Skeletal muscle cell (primary cell): ENCODE measurements at places on chromosomes 4 and X.

GRCh38 chrX:23845351-23845817, 62.4 kb downstream of the APOO start:
- DNase-seq: no peak

DNA sequence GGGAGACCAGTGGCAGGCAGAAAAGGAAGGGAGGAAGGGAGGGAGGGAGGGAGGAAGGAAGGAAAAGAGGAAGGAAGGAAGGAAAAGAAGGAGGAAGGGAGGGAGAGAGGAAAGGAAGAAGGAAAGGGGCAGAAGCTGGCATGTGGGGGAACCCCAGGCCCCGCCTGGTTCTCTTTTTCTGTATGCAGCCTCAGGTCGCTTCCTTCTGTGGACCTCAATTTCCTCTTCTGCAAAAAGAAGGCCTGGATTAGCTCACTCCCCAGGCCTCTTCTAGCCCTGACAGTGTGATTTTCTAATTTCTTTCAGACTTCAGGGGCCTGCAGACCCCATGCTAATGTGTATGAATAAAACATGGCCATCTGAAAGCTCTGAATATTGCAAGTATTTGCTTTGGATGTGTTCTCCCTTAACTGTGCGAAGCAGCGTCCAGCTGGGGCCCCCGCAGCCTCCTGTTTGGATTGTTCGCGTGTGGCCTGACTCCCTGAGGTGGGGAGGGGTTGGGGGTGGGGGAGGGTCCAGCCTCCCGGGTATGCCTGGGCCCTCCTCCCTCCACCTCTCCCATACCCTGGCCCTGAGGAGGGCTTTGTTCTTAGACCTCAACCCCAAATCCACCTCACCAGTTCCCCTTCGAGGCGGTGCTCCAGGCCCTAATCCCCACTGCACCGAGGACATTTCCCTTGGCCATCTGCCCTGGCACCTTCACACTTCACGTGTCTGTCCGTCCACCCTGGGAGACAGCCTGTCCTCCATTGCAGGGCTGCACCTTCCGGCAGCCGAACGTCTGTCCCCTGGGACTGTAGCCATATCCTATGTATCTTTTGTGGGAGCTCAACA, 199.9 kb upstream of the ATP6AP2 start:
- DNase-seq: no peak

DNA sequence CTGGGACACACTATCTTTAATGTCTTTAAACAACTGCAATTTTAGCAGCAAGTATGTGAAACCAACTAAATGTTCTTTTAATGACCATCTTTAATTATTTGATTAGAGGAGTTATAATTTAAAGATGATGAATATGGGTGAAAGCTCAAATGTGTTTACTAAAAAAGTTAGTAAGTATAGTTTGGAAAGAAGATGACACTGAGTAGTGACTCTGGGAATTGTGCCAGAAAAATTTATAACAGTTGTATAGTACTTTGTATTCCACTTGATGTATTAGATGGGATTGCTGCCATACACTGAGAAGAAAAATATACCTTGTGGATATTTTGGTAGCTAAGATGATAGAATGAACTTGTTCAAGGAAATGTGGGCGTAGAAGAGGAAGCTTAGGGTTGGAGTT, 19.5 kb upstream of the PACRGL start:
- DNase-seq: no peak

DNA sequence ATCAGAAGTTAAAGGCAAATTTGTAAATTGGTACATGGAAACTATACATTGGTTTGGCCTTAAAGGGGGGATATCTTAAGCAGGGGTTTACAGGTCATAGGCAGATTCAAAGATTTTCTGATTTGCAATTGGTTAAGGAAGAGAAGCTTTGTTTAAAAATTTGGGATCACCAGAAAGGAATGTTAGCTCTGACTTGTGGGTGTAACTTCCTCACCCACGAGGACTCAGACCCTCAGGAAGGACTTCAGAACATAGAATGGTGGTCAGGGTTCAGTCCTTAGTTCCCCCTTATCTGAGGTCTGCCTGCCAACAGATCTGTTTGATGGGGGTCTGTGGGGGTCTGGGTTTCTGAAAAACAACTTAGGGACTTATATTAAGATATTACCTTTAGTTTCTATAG, 427.4 kb upstream of the DIPK2B start:
- DNase-seq: no peak

GRCh38 chr4:57168982-57169381, 58.8 kb upstream of the IGFBP7 start:
- DNase-seq: no peak

DNA sequence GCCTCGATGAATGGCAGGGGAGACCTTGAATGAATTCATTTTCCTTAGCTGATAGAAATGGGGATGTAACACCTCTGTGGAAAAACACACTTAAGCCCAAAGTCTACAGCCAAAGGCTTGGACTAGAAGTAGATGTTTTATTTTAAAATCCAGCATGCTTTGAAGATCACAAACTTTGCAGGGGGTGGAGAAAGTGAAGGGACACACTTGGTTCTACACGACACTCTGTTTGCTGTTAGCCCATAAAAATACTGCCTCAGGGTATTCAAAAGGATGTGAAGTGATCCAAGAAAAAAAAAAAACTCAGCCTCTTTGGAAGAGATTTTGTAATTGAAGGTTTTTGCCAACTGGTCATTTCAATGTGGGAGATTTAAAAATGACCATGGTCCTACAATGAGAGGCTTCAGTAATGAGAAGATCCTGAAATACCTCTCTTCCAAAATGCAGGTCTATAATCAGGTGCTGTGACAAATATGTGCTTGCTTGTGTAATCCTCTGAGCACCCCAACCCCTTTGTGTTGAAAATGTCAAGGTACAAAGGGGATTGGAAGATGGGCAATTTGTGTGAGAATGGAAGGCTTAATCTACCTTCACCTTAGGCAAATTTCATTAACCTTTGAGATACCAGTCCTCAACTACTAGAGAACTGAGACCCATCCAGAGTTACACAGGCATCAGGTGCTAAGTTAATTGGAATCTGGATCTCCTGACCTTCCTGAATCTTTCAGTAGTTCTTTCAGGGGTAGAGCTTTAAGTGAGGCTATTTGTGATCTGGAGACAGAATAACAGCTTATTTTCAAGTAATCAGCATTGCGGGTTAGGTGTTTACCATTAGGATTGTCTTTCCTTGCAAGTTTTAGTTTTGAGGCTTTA, 82.5 kb downstream of the HS6ST2 start:
- no peak for DNase-seq

- no peak for DNase-seq
Observed at GRCh38 chrX:38943120-38943519, 141.9 kb downstream of the MID1IP1 start.

- DNase-seq: no peak
Observed at GRCh38 chr4:42985976-42986375, 93.5 kb downstream of the GRXCR1 start.

GRCh38 chrX:13432414-13433297, 112.8 kb upstream of the ATXN3L start:
- DNase-seq: peak; percentile 90

GRCh38 chr4:15784959-15785634, 7.0 kb downstream of the CD38 start:
- DNase-seq: no peak

GRCh38 chr4:129394635-129395034, 298.7 kb downstream of the C4orf33 start:
- DNase-seq: no peak

- DNase-seq: peak; percentile 60
Observed at GRCh38 chr4:177699365-177700213, 257.4 kb upstream of the AGA start.

GRCh38 chrX:40539214-40540142, 41.3 kb upstream of the ATP6AP2 start:
- peak; percentile 31 for DNase-seq

- DNase-seq: no peak
Observed at GRCh38 chrX:48002929-48003328, 860 bp downstream of the ZNF182 start.

DNA sequence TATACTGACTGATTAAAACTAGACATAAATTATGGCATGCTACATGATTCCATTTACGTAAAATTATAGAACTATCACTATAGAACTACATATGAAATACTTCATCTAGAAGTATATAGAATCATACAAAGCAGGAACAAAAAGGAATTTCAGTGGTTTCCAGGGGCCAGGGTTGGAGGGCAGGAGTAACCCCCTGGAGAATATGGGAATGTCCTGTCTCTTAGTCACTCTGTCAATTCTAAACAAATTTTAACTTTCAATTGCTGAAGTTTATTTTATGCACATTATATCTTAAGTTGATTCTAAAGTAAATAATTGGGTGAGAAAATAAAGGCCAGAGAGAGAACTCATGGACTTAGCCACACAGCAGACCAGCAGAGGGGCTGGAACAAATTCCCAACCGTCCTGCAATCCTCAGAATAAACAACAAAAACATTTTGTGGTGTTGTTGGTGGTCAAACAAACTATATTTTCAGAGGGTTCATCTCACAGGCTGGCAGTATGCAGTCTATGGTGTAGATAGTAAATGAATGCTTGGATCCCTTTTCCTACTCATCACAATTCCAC, 476.9 kb upstream of the SLIT2 start:
- DNase-seq: peak; percentile 21

- DNase-seq: no peak
Observed at GRCh38 chr4:184762100-184762499, 28.2 kb upstream of the CENPU start.

DNA sequence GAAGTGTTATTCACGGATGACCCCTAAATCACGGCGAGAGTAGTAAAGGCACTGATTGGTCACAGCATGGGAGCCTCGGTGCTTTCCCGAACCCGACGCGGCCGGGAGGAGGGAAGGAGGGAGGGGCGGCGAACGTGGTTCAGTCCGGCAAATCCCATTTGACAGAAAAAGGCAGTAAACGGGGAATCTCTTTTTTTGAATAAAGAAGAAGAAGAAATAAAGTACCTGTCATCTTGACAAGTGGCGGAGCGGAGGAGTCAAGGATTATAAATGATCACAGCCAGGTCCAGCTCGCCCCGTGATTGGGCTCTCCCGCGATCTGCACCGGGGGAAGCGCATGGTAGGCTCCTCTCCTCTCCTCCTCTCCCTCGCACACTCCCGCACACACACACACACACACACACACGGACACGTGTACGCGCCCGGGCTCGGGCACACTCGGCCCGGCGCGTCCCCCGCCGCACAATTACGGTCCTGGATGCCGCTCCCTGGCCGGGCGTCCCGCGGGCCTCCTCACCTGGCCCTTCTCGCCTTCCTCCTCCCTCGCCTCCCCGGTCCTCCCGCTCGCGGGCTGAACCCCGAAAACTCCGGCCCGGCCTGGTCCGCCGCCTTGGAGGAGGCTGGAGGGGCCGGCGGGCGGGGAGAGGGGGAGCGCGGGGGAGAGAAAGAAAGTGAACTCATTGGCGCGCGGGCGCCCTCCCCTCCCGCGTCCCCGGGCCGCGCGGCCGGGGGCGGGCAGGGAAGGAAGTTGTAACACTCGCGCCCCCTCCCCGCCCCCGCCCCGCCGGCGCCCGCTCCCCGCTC, 99.2 kb upstream of the TENM3 start:
- peak; percentile 65 for DNase-seq

DNA sequence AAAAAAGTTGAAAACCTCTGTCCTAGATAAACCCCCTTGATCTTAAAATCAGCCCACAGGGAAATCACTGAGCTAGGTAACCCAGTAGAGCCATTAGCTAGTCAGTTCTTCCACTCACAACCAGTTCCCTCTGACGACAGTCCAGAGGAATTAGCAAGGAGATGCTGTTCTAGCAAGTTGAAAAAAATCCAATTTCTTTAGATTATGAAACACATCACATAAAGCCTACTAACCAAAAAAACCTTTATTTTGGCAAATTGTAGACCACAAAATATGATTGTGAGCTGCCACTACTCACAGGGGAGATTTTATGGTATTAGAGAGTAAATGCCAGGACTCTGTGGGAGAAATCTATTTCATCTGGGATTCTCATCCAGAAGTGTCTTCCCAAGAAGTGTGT, 22.6 kb downstream of the ADAMTS3 start:
- DNase-seq: no peak

GRCh38 chr4:7803371-7803770, 136.3 kb downstream of the AFAP1 start:
- DNase-seq: no peak

DNA sequence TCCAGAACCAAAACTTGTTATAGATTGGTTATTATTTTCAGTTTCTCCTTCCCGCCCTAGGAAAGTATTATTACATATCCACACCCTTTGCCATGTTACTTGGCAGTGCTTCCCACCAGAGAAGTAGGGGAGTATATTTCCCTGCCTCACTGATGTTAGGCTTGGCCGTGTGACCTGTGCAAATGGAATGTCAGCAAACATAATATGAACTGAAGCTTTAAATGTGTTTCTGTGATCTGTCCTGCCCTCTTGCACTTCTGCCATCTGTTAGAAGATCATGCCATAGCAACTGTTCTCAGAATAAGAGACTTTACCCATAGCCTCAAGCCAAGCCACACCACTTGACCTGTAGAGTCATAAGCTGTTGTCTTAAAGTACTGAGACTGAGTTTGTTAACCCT, 36.7 kb upstream of the NEUROG2 start:
- DNase-seq: peak; percentile 31

DNA sequence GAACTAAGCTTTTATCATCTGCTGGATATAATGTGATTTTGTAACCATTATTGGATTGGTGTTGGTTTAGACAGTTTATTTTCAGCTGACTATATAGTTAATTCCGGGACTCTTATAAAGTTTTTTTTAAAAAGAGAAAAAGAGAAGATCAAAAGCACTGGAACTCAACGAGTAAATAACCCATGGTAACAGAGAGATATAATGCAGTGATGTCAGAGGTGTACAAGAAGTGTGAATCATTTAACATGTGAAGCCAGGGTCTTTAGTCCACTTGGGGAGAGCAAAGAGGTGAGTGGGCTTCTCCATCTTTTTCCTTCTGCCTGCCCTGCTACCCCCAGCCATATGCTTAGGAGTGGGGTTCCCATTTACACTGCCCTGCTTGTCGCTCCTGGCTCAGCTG, 3.2 kb downstream of the TMEM165 start:
- DNase-seq: no peak

- DNase-seq: no peak
Observed at GRCh38 chr4:26804925-26805324, 55.7 kb upstream of the STIM2 start.

- peak; percentile 39 for DNase-seq
Observed at GRCh38 chrX:85963736-85964135, 83.6 kb downstream of the CHM start.

GRCh38 chr4:39514888-39515401, 12.3 kb downstream of the UGDH start:
- no peak for DNase-seq

- DNase-seq: no peak
Observed at GRCh38 chr4:138826322-138826721, 189.3 kb upstream of the NOCT start.

GRCh38 chr4:38364383-38364963, 299.5 kb upstream of the KLF3 start:
- no peak for DNase-seq

- DNase-seq: no peak
Observed at GRCh38 chrX:148930206-148930729, 429.9 kb downstream of the AFF2 start.

GRCh38 chr4:184575306-184575705, 73.9 kb downstream of the CASP3 start:
- no peak for DNase-seq

- peak; percentile 44 for DNase-seq
Observed at GRCh38 chr4:168221301-168221700, 97.3 kb downstream of the DDX60 start.
